ENCODE measurements at places on chromosomes 11 and 22.
A peak's percentile ranks its signal among the peaks of the same experiment; 100 is the strongest.

GRCh38 chr11:93089474-93090102 lies 108.2 kb downstream of the SLC36A4 start:
- no peak for DNase-seq

- peak; percentile 91 for DNase-seq
Measured at GRCh38 chr11:62324731-62325556, 12.3 kb upstream of the ASRGL1 start.

- no peak for DNase-seq
Measured at GRCh38 chr11:42337786-42338455, 878.5 kb upstream of the LRRC4C start.

- peak; percentile 93 for DNase-seq
Measured at GRCh38 chr22:37166675-37167066, 17.0 kb upstream of the IL2RB start.

DNA sequence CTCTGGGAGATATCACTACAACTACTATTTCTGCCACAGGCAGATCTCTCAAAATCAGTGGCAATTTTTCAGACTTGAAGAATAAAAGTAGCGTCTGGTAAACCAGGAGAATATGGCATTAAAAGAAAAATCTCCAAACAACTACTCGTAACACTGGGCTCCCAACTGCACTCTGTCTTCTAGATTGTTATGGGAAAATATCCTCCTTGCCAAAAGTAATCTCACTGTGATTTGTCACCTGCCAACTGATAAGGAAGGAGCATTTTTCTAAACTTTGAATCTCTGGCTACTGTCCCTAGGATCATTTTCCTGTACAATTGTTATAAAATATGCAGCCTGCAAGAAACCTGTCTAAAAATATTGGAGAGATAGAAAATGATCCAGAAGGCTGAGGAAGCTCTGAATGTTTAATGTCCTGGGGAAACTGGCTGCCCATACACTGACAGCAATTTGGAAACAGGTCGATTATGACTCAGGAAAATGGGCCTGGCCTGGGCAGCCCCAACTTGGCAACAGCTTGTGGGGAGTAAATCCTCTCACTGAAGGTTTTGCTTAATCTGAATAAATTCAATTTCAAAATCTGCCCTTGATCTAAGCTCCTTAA lies 90.5 kb upstream of the DBX1 start:
- DNase-seq = no peak

- no peak for DNase-seq
Measured at GRCh38 chr11:68071281-68072048, 32.6 kb downstream of the TCIRG1 start.

- DNase-seq = no peak
Measured at GRCh38 chr11:78630561-78631303, 56.1 kb upstream of the NARS2 start.

GRCh38 chr11:34659096-34659733 lies 38.3 kb downstream of the EHF start:
- DNase-seq = no peak

GRCh38 chr11:79488286-79488685 lies 47.5 kb upstream of the TENM4 start:
- no peak for DNase-seq

- DNase-seq = no peak
Measured at GRCh38 chr22:24686280-24686679, 83.3 kb downstream of the GGT1 start.

DNA sequence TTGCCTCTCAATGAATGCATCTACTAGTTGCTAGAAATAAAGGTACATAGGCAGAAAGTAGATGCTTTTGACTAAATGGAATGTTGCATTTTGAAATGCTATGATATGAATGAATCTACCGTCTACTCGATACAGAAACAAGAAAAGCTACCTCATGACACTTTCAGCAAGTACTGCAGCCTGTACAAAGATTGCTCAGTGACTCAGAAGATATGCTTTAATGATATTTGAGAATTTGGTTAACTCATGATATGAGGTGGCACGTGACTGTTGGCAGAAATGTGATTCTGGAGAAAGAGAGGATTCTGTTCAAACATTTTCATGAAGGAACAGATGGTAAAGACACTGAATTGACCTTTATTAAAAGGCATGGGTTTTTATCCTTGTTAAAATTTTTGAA lies 76.0 kb downstream of the HSD17B12 start:
- DNase-seq = no peak

DNA sequence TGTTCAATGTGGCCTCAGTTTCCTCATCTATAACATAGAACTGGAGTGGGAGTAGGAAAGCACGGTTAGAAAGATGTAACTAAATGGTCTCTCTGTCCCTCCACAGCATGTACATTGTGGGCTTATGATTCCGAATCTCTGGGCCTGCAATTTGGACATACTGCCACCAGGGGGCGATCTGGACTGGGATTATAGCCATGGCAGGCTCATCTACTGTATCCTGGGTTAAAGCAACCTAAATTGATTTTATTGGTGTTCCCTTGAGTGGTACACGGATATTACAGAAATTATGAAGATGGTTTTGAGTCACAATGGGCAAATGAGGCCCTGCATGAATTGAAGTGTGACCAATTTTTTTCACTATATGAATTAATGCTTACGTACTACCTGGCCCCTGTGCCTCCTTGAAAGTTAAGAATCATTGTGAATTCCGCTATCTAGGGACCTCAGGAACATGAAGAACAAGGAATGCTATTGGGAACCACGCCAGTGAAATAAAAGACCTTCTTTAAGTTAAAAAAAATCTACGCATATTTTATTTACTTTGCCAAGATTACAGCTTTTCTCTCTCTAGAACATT lies 32.9 kb downstream of the TST start:
- peak; percentile 85 for DNase-seq

- DNase-seq = no peak
Measured at GRCh38 chr22:25174888-25175411, 24.7 kb upstream of the CRYBB3 start.

Measured in activated CD8-positive, alpha-beta memory T cell treated with anti-CD3 and anti-CD28 coated beads, Interleukin-2, amount 50 U/mL, for 48 hours (primary cell).